ENCODE measurements at places on chromosomes 3 and 15. TPM values are rescaled to one million over a fixed set of nuclear protein-coding genes. Genes with fewer than 3 reads are reported as not detected.

The NME9 gene
- total RNA-seq: not detected

The STRA6 gene
- not detected for total RNA-seq

GRCh38 chr3:152943645-152944044, 108.7 kb downstream of the P2RY1 start:
- H3K27me3 ChIP-seq: no peaks in the 10 kb centered on the region
- DNase-seq: no peak
- H3K36me3 ChIP-seq: no peaks in the 10 kb centered on the region
- H3K4me3 ChIP-seq: no peak overlapping the region
- H3K4me1 ChIP-seq: no peaks in the 10 kb centered on the region

DNA sequence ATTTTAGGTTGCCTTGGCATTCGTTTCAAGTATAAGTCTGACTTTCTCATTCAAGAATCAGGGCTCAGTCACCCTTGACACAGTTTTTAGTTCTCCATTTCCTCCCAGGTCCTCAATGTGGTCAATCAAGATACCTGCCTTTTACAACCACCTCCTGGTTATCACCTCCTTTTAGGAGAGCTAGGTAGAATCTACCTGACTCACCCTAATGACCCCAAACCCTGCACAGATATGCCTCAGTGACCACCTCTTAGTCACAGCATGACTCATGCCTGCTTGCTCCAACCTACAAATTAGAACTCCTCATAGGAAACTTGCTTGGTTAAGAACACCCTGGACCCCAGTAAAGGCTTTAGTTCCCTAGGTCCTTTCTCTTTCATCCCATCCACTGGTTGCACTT, 22.5 kb downstream of the DMXL2 start:
- no peaks in the 10 kb centered on the region for H3K4me1 ChIP-seq
- no peaks in the 10 kb centered on the region for H3K36me3 ChIP-seq
- no peaks in the 10 kb centered on the region for H3K27me3 ChIP-seq
- no peak overlapping the region for H3K27ac ChIP-seq
- H3K4me3 ChIP-seq: no peak overlapping the region
- no peak for DNase-seq
